H7 (cell line): ENCODE measurements at places on chromosomes 6 and 20. TPM values are rescaled to one million over a fixed set of nuclear protein-coding genes. Genes with fewer than 3 reads are reported as not detected.

KIFC1 gene
- total RNA-seq, result 101 and 113 TPM in 2 replicates

PRSS35 gene
- 1.5 and 1.6 TPM in 2 replicates for total RNA-seq

TMEM217 gene
- total RNA-seq, result 0.14 TPM in 1 of 2 replicates, not detected in the other

ISM1 gene
- 0.63 TPM in 1 of 2 replicates, not detected in the other for total RNA-seq

OR12D3 gene
- not detected in 2 replicates for total RNA-seq

OTOR gene
- total RNA-seq, result not detected in 2 replicates

TRIM31 gene
- total RNA-seq, result not detected in 2 replicates

PDE10A gene
- total RNA-seq, result 1.1 and 1.6 TPM in 2 replicates

RBPJL gene
- total RNA-seq, result not detected in 2 replicates

PRKN gene
- 0.26 and 0.90 TPM in 2 replicates for total RNA-seq

DNA sequence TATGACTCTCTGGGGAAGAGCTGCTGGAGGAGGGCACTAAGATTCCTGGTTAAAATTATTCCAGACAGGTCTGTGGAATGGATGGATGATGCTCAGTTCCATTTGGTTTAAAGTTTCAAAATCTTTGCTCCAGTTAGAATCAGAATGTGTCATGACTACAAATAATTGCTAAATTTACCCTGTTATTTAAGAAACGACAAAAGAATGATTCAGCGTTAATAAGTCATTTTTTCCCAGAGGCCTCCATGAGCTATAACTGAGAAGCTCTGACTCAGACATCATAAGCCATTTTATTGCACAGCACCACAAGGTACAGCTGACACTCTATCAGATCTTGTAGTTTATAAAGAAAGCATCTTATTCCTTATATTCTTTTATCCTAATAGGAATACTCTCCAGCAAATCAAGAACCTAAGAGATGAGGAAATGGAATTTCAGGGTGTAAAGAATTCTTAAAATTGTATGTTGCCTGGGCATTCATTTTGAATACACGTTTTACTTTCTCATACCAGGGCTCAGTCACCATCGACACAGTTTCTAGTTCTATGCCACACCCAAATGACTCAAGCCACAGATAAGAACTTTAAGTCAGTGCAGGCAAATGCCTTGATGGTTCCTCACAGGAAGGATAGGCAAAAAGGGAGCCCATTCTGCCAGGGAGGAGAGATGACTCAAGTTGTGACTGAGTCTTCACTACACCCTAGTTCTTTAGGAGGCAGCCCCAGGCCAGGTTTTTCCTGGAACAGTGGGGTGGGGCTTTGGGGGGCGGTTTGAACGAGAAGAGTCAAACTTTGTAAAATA, 636.0 kb downstream of the MMUT start:
- no peak for DNase-seq

GRCh38 chr6:158037771-158038170, 56.1 kb downstream of the SYNJ2 start:
- DNase-seq, result no peak

DNA sequence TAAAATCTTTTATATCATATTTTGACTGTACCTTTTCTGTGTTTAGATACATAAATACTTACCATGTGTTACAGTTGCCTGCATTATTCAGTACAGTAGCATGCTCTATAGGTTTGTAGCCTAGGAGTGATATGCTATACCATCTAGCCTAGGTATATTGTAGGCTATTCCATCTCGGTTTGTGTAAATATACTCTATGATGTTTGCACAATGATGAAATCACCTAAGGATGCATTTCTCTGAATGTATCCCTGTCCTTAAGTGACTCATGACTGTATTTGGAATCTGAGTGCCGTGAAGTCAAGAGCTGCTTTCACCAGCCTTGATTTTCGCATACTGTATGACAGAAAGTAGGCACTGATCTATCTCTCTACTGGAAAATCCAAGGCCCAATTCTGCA, 129.9 kb downstream of the UTRN start:
- DNase-seq, result no peak

DNA sequence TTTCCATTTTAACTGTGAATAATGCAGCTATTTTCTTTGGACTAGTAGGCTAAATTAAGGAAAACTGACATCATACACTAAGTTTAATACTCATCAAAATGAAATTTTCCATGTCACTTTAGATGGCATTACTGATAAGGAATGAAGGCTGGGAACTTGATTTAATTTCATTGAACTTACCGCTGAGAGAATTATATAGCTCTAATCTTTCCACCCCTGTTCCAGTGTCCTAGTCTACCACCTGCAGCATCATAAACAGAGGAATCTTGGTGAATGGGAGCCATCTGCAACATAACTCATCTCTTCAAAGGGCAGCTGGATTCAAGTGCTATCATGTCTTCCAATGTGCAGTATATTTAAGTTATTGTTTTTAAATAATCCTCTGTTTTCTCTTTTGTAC, 1395.2 kb downstream of the EPHA7 start:
- DNase-seq, result no peak

DNA sequence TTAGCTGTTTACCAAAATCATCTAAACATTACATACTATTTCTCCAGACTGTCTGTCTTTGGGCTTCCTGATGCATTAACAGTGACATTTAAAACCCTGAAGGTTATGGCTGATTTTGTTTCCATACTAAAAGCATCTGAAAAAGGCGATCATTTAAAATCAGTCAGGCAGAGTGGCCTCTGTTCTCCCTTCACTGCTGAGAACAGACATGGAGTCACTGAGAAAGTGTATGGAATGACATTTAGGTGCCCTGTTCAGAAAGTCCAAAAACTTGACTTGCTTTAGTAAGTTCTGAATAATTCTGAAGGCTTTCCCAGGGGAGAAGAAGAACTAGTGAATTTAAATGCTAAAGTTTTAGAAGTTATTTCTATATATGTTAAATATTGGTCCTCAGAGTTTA, 83.0 kb downstream of the MAP7 start:
- no peak for DNase-seq

- DNase-seq, result no peak
These were observed 3.6 kb upstream of the ADGRG6 start for GRCh38 chr6:142297996-142298753.

DNA sequence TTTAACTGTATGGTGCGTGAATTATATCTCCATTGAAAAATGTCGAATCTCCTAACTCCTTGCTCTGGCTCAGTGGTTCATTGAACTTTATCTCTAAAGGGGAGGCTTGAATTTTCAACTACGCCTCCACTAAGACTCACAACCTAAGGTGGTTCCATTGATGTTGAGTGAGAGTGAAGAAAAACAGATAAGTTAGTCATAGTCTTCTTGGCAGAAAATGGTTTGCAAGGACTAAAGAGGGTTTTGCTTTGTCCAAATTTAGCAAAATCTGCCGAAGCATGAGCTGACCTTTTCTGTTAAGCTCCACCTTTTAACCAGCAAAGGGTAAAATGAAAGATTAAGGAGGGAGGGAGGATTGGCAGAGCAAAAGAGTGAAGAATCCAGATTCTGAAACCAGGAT, 290.2 kb upstream of the SPTLC3 start:
- DNase-seq, result no peak

DNA sequence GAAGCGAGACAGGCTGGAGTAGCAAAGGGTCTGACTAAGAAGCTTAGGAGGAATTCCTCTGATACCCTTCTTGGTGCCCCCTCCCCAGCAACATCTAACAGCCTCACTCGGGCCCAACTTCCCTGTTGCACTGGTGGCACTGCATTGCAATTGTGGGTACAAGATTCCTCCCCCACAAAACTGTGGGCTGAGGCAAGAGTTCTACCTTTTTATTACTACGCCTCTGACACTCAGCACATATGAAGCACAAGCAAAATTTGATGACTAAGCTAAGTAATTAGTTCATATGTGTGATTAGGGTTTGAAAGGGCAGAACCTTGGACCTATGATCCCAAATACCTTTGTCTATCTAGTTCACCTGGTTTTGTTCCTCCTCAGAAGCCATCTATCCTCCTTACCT, 83.5 kb downstream of the ZHX3 start:
- no peak for DNase-seq

- DNase-seq, result no peak
These were observed 213.2 kb downstream of the ERMARD start for GRCh38 chr6:169964486-169965180.

GRCh38 chr20:9331707-9332435, 182.5 kb upstream of the LAMP5 start:
- no peak for DNase-seq

DNA sequence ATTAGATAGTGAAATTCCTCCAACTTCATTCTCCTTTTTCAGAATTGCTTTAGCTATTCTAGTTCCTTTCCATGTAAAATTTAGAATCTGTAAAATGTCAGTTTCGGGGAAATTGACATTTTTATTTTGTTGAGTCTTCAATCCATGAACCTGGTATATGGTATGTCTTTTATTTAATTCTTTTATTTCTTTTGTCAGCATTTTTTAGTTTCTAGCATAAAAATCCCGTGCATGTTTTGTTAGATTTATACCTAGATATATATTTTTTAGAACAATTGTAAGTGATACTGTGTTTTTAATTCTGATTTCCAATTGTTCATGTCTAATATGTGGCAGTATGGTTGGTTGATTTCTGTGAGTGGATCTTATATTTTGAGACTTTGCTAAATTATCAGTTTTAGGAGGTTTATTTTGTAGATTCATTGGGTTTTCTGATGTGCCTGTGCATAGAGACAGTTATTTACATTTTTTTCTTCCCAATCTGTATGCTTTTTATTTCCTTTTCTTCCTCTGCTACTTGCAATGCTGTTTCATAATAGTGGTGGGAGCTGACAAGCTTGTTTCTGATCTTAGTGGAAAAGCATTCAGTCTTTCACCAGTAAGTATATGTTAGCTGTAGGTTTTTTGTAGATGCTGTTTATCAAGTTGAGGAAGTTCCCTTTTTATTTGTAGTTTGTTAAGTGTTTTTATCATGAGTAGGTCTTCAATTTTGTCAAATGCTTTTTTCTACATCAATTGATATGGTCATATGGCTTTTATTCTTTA, 13.7 kb downstream of the TAB2 start:
- no peak for DNase-seq

- no peak for DNase-seq
These were observed 39.7 kb upstream of the LRFN2 start for GRCh38 chr6:40626886-40627285.

- DNase-seq, result no peak
These were observed 101.5 kb downstream of the PHACTR3 start for GRCh38 chr20:59705651-59706399.

DNA sequence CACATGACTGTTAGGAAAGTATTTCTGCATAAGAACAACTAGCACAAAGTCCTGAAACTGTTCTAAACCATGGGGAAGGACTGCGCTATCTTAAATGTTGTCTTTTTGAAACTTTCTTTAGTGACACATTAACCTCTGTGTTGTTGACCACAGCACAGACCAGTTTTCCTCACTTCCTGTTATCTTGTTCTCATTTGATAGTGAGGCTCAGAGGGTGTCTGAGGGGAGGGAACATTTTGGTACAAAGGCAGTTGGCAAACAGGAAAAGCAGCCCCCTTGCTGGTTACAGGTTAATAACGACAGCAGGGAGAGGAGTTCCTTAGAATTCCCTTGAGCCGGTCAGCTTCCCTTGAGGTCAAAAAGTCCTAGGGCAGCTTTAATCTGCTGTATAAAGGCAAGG, 143.5 kb upstream of the BMP2 start:
- DNase-seq, result peak; percentile 7

GRCh38 chr6:3912361-3913076, 63.3 kb downstream of the FAM50B start:
- no peak for DNase-seq

DNA sequence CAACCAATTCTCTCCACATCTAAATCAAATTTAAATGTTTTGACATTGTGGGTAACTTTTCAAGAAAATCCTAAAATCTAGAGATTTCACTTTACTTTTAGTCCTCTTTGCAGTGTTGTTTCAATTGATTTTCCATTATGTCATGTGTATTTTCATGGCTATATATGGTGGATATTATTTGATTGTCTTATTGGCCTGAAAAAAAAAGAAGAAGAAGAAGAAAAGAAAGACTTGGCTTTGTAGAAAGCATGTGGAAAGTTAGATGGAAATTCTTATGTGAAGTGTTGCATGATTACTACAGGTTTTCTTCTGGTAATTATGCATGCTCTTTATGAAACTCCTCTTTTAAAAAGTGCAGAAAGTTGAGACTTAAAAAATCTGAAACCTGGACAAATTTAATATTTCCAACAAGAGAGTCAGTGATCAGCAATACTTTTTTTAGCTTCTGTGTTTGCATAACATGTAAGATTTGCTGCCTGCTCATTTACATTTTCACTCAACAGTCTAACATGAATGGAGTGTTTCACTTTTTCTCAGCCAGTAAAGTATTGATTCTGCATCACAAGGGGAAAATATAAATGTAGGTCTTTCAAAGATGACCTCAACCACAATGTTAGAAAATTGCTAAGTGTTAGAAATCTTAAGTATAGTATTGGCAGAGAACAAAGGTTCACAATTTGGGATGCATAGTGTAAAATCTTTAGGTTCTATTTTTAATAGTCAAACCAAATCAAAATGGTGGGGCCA, 438.7 kb downstream of the BCKDHB start:
- no peak for DNase-seq

DNA sequence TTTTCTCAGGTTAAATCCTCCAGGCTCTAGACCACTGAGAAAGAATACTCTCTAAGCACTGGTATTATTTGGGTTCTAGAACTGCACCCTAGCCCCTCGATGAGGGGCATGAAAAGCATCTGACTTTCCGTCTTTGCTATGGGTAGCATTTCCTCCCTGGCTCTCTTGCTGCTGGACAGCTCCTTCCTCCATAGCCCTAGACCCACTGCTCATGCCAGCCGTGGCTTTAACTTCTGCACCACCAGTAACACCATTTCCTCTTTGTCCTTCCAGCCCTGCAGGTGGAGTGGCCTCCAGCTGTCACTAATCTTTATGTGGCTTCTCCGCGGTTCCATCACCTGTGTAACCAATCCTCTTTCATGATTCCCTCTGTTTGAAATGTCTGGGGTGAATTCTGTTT, 194.9 kb downstream of the SCP2D1 start:
- no peak for DNase-seq

GRCh38 chr20:22339946-22340345, 244.4 kb downstream of the FOXA2 start:
- no peak for DNase-seq

DNA sequence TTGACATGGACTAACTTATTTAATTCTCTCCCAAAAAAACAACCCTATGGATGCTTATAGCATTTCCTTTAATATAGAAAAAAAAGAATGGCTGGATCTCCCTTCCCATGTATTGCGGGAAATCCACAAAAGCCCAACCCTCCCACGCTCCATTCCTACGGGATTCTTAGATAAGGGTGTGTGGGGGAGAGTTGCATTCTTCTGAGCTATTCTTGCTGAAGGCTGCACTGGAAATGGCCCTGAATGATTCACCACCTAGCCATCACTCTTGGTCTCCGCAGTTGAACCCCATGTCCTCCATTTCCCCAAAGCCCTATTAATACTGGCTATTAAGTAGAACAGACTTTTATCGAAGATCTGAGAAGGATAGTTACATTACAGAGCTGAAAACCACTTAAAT, 41.9 kb upstream of the ADGRF5 start:
- DNase-seq, result no peak

GRCh38 chr20:46269372-46269771, 38.9 kb downstream of the CDH22 start:
- DNase-seq, result no peak
